ENCODE measurements at places on chromosomes 1 and 21. TPM values are rescaled to one million over a fixed set of nuclear protein-coding genes. Genes with fewer than 3 reads are reported as not detected.

DNA sequence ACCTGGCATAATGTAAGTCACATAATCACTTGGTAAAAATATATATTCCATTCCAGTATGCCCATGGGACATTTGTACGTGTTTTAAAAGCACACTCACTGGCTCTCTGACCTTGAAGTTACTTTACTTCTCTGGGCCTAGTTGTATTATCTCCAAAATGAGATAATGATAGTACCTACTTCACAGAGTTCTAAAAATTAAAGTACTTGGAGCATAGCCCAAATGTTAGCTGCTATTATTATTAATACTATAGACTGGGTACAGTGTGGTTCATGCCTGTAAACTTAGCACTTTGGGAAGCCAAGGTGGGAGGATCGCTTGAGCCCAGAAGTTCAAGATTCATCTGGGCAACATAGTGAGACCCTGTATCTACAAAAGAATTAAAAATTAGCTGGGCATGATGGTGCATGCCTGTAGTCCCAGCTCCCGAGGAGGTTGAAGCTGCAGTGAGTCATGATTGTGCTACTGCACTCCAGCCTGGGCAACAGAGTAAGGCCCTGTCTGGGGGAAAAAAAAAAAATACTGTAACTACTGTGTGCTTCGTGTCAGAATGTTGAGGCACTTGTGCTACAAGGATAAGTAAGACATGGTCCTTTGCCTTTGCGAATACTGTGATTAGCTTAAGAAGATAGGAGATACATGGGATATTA lies 45.7 kb downstream of the TDRD5 start:
- DNase-seq: no peak

DNA sequence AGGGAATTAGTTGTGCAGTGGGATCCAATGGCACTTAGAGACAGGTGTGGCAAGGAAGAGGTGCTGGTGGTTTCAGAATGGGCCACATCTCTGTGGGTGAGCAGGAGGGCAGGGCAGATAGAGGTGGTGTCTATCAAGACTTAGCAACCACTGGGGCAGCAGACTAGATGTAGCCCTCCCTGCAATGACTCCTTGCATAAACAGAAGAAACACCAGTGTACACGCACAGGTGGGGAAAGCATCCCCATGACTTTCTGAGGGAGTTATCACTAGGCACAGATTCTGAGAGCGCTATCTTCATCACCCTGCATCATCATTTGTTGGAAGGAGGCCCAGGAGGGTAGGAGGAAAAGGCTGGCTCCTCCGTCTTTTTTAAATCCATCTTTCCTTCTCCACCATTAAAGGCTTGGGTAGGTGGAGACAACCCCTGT lies 58.4 kb downstream of the PLXNA2 start:
- no peak for DNase-seq

Gene SPRR2E
- not detected for total RNA-seq

DNA sequence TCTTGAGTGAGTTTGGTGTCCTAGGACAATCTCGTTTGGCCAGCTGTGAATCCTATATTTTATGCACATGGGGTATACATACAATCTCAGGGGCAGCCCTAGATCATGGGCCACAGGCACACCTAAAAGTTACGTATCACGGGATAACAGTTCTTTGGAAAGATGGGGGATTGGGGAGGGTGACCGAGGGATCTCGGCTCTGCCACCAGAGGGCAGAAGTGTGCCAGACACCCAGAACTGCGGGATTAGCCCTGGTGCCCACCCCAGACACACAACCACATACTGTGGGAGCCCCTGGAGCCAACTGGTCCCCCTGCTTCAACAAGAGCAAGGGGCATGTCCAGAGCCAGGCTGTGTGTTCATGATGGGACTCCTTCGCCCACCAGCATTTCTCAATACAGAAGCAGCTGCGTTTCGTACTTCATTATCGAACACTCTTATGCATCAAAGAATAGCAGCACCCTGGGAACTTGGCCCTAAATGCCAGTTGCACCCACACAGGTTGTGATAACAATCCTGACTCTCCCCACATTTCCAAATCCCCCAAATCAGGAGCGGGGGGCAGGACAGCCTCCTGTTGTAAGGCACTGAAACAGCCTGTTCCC lies 37.4 kb downstream of the TMCO4 start:
- DNase-seq: peak; percentile 29

DNA sequence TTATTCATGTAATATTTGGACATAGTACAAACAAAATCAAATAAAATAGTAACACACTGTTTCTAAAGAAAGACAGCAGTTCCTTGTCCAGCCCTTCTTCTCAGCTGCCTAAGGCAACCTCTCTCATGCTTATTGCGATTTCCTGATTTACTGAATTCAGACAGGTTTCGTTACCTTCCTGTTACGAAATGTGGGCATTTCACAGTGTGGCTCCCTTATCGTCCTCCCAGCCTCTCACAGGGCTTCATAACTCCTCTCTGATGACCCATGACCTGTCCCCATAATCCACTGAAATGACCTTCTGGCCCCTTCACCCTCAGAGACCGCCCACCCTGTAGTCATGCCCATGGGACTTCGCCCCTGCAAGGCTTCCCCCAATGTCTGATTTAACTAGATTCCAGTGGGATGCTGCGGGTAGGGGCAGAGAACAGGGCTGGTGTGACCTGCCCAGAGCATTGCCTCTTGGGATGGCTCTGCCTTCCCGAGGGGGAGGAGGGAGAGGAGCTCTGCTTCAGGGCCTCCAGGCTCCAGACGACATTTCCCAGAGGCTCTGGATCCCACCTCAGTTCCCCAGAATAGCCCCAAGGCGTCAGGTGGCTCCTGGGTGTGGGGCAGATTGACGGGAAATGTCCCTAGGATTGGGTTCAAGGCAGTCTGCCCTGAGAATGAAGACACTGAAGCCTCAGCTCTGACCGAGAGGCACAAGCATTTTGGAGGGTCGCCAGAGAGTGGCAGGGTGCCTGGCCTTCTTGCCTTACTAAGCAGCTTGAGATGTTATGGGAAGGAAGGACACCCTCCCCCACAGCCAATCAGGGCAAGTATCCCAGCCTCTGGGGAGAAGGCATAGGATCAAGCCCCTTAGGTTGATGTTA lies 20.6 kb downstream of the PADI2 start:
- no peak for DNase-seq

Gene SPRR2A
- not detected for total RNA-seq
